AML-193 (cell line): ENCODE measurements at places on chromosomes 7 and 10.

DNA sequence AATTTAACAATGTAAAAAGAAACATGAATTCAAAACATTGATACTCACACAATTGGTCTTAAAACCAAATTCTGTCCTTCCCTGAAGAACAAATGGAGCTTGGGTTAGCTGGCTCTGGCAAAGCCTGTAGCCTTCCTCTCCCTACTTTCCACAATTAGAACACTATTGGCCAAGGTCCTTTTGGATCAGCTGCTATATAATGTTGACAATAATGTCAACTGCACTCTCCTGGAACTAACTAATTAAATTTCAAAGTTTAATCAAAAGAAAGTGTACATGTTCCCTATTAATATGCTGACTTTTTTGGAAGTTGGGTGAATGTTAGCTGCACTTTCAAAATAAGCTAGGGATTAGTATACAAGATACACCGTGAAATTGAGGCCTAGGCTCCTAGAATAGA, 440.1 kb upstream of the NFE2L3 start:
- DNase-seq, result no peak

DNA sequence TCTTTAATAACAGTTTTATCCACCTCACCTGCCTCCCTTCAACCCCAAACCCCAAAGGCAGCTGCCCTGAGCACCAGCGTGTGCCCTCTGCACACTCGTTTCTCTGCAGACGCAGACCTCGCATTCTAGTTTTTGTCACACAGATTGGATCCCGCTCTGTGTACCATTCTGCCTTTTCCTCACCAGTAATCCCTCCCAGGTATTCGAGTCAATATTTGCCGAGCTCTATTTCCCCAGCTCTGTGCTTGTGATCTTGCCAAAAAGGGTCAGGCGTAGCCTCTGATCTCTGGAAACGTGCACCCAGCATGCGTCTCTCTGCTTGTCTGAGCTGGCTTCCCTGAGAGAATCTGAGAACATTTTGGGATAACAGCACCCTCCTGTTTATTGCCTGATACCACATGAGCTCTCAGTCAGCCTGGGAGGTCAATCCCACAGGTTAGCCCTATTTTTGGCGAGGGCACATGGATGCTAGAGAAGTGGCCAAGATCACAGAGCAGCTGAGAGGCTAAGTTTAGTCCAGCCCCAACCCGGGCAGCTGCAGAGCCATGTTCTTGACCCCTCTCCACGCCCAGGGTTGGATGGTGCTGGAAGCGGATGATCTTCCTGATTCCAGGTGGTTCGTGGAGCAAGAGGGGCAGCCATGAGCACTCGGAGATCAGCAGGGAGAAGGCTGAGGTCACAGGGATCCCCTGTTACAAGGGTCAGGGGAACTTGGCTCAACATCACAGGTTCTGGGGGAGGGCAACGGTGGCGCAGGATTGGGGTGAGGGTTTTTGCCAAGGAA, 29.1 kb downstream of the FOXL3 start:
- DNase-seq, result no peak

DNA sequence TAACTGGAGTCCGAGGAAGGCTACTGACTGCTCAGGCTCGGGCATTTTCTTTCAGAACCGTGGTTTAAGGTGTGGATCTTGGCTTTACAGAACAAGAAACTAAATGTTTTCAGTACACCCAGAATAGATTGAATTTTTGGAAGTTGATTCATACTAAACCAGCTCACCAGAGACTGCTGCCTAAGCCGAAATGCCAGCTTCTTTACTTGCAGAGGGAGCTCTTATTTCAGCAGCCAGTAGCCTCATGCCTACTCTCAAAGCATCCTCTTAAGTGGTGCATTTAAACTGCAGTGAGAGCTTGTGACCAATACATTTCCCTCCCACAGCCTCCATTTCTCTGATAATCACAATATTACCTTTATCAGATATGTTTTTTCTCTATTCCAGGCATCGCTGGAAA, 615.1 kb downstream of the SUGCT start:
- no peak for DNase-seq

- DNase-seq, result no peak
These were observed 267.7 kb downstream of the ELMO1 start for GRCh38 chr7:37180828-37181549.

DNA sequence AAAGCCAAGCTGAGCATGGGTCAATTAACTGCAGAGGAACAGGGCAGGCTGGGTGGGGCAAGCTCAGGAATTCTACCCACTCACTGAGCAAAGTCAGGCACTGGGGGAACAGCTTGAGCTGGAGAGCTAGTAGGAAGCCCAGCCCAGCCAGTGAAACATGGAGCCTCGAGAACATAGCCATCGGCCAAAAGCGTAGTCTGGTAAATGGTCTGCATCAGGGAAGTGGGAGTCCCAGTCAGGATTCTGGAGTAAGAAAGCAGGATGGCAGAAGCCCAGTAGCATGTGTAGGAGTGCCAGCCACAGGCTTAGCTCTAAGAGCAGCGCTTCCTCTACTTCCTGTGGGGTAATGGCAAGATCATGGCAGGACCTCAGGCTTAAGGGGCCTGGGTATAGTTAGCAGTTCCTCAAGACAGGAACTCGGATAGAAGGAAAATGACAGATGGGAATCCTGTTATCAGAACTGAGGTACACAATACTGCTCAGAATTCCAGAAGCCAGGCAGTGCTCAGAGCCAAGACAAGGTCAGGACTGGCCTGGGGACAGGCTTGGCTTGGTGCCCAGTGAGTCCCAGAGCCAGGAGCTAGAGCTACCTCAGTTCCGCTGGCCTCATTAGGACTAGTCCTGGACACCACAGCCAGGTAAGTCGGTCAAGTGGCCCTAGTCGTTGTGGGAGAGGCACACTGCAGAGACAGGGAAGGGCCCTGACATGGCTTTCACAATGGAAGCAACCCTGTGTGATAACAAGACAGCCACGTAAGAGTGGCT, 65.4 kb upstream of the MXI1 start:
- DNase-seq, result peak; percentile 86

DNA sequence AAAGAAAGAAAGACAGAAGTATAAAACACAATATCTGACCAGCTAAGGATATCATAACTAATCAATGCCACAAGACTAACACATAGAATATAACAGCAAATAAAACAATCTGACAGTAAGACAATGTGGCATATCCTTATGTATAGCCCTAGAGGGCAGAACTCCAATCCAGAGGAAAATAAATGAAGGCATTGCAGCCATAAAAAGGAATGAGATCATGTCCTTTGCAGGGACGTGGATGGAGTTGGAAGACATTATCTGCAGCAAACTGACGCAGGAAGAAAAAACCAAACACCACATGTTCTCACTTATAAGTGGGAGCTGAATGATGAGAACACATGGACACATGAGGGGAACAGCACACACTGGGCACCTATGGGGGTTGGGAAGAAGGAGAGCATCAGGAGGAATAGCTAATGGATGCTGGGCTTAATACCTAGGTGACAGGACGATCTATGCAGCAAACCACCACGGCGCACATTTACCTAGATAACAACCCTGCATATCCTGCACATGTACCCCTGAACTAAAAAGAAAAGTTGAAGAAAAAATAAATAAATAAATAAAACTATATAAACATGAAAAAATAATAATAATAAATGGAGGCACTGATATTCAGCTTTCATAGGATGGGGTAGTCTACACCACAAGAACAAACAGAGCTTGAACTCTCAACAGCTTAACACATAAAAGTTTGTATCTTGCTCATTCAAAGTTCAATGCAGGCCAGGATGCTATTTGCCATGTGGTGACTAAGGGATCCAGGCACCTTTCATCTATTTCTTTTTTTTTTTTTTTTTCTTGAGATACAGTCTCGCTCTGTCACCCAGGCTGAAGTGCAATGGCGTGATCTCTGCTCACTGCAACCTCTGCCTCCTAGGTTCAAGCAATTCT, 66.1 kb upstream of the KAT6B start:
- DNase-seq, result no peak

DNA sequence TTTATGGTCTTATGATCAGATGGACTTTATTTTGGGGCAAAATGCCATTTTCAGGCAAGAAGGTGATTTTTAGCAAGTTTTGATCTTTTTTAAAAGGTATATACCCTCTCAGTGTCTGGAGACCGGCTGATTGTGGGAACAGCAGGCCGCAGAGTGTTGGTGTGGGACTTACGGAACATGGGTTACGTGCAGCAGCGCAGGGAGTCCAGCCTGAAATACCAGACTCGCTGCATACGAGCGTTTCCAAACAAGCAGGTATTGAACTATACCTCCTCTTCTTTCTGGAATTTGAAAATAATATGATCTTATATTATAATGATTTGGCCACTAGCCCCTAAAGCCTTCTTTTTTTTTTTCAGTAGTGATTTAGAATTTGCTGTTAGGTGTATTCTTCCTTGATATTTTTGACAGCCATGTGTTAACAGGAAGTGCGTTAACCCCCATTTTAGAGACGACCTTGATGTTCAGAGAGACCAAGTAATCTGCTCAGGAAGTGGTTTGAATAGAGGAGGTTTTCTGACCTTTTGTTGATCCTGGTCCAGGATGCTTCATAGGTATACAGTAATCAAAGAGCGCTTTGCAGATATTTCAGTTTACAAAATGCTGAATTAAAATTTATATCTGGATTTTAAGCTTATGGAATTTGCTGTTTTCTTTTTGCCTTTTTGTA, 6.2 kb downstream of the BUB3 start:
- no peak for DNase-seq

GRCh38 chr7:7236041-7236440, 53.7 kb downstream of the C1GALT1 start:
- no peak for DNase-seq

DNA sequence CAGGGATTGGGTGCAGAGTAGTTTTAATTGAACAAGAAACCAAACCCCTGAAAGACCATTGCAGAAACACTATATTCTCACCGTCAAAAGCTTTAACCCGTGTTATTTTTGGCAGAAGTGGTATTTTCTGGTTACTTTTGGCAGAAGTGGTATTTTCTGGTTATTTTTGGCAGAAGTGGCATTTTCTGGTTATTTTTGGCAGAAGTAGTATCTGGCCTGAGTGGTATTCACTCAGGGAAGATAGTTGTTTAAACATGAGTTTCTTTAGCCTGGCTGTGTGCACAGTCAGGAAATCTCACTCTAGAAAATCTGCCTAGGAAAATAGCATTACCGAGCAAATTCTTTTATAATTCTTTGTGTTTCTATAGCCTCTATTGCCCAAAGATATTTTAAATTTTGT, 322.7 kb downstream of the GFRA1 start:
- DNase-seq, result no peak

DNA sequence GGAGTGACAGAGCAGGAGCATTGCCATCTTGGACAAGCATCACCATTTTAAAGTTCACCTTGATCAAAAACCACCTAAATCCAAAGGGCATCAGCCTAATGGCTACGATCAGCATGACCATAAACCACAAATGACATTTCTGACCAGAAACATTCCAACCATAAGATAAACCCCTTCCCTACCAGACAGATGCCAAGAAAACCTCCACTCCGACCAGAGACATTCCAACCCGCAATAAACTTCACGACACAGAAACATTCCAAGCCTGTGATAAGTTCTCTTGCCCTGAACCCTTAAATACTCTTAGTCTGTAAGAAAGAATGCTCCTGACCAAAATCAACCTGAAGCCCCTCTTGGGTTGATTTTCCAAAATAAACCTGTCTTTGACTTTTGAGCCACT, 606.9 kb downstream of the POM121L12 start:
- DNase-seq, result no peak

DNA sequence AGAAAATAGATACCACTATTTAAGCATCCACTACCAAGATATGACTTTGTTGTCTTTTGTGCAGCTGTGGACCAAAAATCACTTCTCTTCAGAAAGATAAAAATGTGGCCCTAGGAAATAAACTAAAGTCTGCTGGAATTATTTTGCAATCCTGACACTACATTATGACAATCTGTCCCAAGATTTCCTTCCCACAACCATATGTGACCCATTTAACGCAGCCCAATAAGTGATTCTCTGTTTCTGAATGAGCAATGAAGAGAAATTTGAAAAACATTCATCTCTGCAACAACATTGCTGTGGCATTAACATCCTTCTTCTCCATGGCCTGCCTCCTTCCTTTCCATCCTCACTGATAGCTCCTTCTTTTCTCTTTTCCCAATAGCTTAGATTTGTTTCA, 212.0 kb downstream of the TSPAN12 start:
- DNase-seq, result no peak

DNA sequence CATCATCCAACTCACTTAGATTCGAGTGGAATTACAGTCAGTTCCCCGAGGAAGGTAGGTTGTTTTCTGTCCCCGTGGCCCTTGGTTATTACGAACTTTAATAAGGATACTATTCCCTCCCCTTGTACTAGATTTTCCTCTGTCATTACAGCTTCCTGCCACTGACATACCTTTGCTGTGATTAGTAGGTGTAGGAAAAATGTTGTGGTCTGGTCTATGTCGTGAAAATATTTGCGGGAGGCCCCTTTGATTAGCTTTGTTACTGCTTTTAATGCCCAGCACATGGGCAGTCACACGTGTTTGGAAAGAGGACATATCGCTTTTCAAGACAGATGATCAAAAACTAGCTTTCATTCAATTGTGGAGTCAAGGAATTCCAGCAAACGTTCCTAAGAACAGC, 92.2 kb downstream of the GATA3 start:
- no peak for DNase-seq

- DNase-seq, result no peak
These were observed 405.7 kb downstream of the GFRA1 start for GRCh38 chr10:115867305-115867704.

DNA sequence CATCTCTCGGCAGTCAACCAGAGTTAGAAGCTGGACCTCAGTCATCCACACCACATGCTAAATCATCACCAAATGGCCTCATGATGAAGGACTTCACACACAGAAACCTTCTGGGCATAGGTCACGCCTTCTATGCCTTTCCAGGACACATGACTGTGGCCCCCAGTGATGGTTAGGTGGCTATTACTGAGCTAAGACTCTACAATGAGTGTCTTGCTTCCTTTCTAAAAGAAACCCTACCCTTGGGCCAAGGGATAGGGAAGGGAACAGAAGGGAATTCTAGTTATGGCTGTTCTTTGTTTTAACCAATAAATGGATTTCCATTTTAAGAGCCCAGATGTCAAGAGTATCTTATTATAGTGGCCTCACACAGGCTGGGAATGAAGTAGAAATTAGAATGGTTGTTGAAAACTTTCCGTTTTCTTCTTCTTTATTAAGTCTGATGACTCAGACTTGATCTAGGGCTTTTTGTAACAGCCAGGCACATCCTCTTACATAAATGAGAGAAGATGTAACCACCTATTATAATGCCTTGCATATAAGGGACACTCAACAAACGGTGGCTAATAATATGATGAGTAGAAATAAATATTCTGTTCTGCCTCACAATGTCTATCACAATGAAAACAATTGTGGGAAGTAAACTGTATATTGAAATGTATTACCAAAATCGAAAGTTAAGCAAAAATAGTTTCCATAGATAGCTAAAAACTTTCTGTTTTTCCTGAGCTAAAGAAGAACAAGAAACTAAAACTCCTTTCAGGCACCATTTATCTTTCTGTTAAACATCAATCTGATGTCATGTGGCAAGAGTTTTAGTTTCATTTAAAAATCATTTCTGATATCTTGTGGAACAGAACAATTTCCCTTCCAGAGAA, 62.5 kb upstream of the TOMM7 start:
- peak; percentile 16 for DNase-seq
